ENCODE measurements at places on chromosomes 12 and 14.

GRCh38 chr12:20099395-20100183 is 268.7 kb upstream of the PDE3A start:
- no peak for DNase-seq

GRCh38 chr12:67539946-67540345 is 108.6 kb upstream of the DYRK2 start:
- DNase-seq = no peak

GRCh38 chr12:118357257-118358007 is 15.3 kb downstream of the TAOK3 start:
- no peak for DNase-seq

- DNase-seq = no peak
Measured at GRCh38 chr12:49880756-49881414, 22.8 kb downstream of the FAIM2 start.

- DNase-seq = no peak
Measured at GRCh38 chr14:61516964-61517653, 178.2 kb upstream of the HIF1A start.

- no peak for DNase-seq
Measured at GRCh38 chr12:130345292-130345691, 7.6 kb downstream of the PIWIL1 start.

GRCh38 chr12:25155022-25155576 is 39.9 kb downstream of the DNAI7 start:
- no peak for DNase-seq

DNA sequence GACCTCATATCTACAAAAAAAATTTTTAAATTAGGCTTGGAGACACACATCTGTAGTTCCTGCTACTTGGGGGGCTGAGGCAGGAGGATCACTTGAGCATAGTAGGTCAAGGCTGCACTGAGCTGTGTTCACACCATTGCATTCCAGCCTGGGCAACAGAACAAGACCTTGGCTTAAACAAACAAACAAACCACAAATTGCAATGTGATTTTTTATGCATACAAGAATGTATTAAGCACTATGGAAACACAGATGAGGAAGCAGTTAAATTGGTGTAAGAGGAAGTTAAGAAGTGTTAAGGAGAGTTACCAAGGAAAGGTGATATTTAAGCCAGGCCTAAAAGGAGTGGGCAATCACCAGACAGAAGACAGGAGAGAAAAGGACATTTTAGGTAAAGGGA is 83.6 kb upstream of the HECTD1 start:
- no peak for DNase-seq

DNA sequence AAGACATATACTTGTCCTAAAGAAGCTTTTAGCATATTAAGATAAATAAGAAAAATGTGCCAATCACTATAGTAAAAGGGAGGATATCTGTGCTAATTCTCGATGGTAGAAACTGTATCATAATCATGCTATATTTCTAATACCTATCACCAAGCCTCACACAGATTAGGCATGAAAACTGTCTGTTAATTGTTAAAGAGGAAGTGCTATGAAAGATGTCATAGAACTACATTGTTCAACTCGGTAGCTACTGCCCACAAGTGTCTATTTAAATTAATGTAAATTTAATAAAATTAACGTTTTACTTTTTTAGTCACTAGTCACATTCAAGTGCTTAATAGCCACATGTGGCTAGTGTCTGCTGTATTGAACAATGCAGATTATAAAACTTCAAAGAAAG is 77.5 kb upstream of the KICS2 start:
- no peak for DNase-seq

DNA sequence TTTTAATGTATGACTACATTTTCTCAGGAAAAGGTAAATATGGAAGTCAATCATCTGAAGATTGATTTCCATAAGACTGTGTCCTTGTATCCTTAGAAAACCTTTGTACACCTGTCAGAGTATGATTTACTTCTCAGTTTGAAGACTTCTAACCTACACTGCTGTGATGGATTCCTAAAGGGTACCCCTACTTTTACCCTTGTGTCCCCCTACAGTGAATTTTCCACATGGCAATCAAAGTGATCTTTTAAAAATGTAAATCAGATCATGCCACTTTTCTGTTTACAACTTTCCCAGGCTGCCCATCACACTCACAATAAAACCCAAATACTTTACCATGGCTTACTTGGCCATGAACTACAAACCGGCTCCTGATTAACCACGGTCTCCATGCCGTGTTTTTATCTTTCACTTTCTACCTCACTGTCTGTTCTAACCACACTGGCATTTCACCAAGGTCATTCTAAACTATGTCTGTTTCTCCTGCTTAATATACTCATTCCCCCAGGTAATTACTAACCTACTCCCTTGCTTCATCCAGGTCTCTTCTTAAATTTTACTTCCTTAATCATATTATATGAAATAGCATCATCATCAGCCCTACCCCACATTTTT is 8.1 kb downstream of the DNAI7 start:
- no peak for DNase-seq

- DNase-seq = no peak
Measured at GRCh38 chr12:19799216-19799615, 359.9 kb downstream of the AEBP2 start.

DNA sequence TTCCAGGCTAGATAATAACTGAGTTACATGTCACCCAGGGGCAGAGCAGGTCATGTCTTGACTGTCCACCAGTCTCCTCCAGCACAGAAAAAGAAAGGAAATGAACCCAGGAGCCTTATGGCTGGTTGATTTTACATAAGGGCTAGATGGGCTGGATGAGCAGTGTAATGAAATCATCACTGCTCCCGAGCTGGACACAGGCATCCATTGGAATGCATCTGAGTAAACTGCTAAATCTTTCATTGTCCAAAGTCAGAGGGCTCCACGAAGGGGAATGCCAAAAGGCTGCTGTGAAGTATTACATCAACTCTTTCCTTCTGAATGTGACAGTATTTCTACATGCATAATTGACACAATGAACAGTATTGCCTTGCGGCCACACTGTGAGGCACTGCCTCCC is 30.1 kb upstream of the TSPAN11 start:
- DNase-seq = no peak

GRCh38 chr14:21486640-21487087 is 9.7 kb downstream of the TOX4 start:
- no peak for DNase-seq

DNA sequence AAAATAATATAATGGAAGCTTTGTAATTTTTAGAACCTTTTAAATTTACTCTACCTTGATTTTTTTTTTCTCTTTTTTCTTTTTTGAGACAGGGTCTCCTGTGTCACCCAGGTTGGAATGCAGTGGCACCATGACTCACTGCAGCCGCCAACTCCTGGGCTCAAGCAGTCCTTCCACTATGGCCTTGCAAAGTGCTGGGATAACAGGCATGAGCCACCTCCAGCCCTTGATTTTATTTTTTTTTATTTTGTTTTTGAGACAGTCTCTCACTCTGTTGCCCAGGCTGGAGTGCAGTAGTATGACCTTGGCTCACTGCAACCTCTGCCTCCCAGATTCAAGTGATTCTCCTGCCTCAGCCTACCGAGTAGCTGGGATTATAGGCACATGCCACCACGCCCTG is 65.3 kb upstream of the TRAF3 start:
- no peak for DNase-seq

- no peak for DNase-seq
Measured at GRCh38 chr14:78141590-78141989, 28.6 kb upstream of the NRXN3 start.

GRCh38 chr12:40745386-40745785 is 53.1 kb downstream of the CNTN1 start:
- DNase-seq = no peak

GRCh38 chr14:106459971-106460730 is 933.8 kb downstream of the TMEM121 start:
- no peak for DNase-seq

DNA sequence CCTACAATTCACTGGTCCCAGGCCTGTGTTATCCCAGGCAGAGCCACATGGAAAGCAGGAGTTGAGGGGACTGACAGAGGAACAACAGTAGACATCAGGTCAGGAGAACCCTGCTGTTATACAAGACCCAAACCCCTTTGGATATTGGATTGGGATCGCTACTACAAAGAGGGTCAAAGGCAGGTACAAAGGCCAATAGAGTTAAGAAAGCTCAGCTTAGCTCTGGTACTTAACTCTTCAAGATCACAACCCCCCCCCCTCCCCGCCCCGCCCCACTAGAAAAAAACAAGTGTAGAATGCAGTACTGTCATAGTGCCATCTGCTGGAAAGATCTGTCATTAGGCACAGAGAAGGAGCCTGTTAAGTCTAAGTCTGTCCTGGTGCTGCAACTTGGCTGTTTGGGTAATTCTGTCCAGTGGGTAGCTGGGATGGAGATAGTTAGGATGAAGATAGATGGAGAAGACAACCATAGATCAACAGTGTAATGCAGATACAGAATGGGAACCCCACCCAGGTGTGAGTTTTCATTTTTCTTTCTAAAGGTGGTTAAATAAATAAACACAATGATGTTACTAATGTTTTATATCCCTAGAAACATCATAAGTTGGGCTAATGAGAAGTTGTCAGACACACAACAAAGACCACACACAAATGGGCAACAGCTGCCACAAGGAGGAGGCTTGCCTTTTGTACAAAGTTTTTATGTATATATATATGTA is 17.2 kb downstream of the REM2 start:
- DNase-seq = no peak

- no peak for DNase-seq
Measured at GRCh38 chr14:93041830-93042229, 73.9 kb downstream of the ITPK1 start.

GRCh38 chr14:103526247-103526913 is 2.6 kb upstream of the TRMT61A start:
- DNase-seq = no peak

GRCh38 chr14:58138714-58139482 is 13.1 kb downstream of the ARMH4 start:
- no peak for DNase-seq

- DNase-seq = no peak
Measured at GRCh38 chr12:122533856-122534255, 6.8 kb downstream of the KNTC1 start.

- DNase-seq = no peak
Measured at GRCh38 chr12:6767353-6768319, 1.5 kb downstream of the PTMS start.

All from 8988T (cell line).